ENCODE measurements at places on chromosomes 12 and 14.
A peak's percentile ranks its signal among the peaks of the same experiment; 100 is the strongest.

DNA sequence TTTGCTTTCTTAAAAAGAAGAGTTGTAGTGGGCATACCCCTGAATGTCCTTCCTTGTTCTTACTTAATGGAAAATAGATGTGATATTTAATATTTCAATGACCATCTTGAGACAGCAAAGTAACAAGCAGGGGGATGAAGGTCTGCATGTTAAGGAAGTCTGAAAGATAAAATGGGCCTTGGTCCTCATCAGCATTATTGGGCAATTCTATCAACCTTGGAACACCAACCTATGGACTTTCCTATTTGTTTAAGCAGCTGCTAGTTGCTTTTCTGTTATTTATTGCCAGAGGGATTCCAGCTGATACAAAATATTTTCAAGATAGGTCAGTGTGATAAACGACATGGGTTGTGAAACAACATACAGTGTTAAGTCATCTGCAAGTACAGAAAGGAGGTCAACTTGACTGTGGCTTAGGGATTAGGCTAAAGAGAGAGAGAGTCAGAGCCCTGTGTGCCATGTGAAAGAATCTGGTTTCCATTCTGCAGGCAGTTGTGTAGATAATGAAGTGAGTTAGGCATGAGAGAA is 16.4 kb upstream of the A2M start:
- DNase-seq = no peak

DNA sequence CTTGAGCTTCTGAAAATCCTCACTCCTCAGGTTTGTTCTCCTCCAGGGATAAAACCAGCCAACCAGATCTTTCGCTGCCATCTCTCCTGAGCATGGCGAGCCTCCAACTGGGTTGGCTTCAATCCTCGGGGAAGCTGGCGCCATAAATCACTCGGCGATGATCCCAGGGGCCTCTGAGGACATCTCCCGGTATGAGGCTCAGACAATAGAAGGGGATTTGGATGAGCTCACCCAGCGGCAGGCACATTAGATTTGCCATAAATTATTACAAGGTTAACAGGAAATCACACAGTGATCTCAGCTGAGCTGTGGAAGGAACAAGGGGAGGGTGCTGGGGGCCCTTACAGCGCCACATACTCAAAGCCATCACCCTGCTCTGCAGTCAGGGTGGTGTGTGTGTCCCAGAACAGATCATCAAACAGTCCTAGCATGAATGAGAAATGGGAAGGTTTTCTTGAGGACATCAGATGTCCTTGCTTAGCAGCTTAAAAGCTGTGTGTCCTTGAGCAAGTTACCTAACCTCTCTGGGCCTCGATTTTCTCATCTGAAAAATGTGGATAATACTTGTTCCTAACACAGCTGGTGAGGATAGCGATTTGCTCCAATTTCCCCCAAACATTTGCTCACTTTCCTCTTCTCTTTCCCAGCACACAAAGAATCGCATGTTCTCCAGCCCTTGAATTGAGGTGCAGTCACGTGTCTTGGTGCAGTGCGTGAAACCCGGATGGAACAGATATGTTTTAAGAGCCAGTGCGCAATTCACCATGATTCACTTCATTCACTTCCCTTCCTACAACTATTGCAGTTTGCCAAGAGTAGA is 142.8 kb downstream of the SCARB1 start:
- no peak for DNase-seq

DNA sequence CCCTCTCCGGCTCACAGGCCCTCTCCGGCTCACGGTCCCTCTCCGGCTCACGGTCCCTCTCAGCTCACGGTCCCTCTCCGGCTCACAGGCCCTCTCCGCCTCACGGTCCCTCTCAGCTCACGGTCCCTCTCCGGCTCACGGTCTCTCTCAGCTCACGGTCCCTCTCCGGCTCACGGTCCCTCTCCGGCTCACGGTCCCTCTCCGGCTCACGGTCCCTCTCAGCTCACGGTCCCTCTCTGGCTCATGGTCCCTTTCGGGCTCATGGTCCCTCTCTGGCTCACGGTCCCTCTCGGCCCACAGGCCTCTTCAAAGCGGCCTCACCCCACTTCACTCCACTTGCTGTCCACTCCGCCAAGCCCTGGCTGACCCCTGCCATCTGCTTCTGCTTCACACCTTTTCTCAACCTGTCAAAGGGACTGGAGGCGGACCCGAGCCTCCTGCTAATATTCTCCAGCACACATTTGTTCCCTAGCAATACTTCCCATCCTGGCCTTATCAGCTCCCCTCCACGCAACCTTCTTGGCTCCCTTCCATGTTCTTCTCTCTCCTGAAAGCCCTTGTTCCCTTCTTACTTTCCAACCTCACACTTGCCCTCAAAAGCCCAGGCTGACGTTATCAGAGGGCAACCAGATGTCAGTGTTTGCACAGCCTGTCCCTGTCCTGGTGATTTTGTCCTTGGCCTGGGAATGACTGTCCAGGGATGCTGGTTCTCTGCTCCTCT is 176.7 kb downstream of the CALM1 start:
- DNase-seq = no peak

DNA sequence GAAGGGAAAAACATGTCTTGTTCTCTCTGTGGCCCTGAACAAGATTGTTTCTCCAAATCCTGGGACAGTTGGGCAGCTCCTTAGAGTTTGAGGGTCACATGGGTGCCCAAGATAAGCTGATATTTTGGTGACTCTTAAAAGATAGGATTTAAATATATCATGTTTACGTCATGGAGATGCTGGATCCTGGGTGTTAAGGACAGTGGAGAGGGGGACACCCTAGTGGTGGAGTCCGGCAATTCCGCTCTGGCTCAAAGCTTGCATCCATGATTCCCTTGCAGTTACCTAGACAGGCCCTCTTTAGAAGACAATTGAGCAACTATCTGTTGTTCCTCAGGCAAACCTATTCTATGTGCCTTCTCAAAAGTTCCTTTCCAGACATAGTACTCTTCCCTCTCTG is 101.8 kb downstream of the CMKLR1 start:
- no peak for DNase-seq

- no peak for DNase-seq
These were observed 293.8 kb downstream of the NOVA1 start for GRCh38 chr14:26304056-26304455.

- no peak for DNase-seq
These were observed 2.3 kb downstream of the KSR2 start for GRCh38 chr12:117966511-117966910.

GRCh38 chr14:103509864-103510723 is 12.5 kb downstream of the CKB start:
- DNase-seq = no peak

DNA sequence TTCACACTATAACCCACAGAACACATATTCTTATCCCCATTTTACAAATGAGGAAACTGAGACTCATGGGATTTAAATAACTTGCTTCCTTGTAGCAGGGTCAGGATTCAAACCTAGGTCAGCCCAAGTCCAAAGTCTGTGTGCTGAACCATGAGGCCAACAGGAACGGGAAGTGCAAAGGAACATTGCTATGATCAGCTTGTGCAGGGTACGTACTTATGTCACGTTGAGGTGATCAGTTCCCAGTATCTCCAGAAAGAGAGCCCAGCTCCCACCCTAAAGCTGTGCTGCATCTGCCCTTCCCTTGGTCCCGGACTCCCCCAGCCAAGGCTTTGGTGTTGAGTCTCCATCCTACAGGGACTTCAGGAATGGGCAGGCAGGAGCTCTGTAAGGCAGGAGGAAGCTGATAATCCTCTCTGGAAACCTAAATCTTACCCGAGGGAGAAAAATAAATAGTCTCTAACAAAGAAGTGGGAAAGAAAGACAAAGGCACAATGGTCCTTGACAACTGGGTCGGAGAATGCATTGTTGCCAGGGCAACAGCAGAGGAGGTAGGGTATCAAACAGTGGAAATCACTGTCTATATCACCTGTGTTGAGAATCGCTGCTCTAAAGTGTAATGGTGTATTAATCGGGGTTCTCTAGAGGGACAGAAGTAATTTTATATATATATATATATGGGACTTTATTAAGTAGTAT is 82.5 kb upstream of the FICD start:
- no peak for DNase-seq

- no peak for DNase-seq
These were observed 8.7 kb downstream of the WNT1 start for GRCh38 chr12:48986720-48987291.

- no peak for DNase-seq
These were observed 115.0 kb downstream of the TMEM260 start for GRCh38 chr14:56694609-56695008.

- DNase-seq = peak; percentile 48
These were observed 662 bp upstream of the ATP2A2 start for GRCh38 chr12:110280392-110280778.

- DNase-seq = peak; percentile 30
These were observed 18.5 kb downstream of the NCOR2 start for GRCh38 chr12:124548854-124549378.

DNA sequence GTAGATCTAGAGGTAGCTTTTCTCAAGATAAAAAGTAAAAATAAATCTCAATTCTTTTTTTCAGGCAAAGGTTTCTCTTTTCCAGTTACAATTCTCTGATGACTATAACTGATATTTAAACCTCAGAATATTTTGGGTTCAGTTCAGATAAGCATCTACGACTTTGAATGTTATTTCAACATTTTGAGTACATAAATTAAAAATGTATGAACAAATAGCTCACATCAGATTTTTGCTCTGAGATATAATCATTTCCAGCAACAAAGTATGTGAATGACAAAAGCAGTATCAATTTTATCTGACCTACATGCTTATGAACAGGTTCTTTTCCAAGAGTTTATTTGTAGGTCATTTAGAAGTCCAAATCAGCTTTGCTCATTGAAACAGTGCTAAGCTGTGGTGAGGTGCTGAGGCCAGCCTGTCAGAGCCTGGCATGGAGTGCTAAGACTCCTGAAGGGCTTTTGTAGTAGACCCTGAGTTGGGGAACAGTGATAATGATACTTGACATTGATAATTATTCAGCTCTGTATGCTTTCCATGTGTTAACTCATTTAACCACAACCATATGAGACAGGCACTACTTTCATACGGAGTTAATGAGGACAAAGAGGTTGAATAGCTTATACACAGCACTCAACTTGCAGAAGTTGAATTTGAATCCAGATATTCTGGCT is 205.0 kb upstream of the DCN start:
- no peak for DNase-seq

- DNase-seq = no peak
These were observed 4.4 kb downstream of the SLC8B1 start for GRCh38 chr12:113330505-113330904.

DNA sequence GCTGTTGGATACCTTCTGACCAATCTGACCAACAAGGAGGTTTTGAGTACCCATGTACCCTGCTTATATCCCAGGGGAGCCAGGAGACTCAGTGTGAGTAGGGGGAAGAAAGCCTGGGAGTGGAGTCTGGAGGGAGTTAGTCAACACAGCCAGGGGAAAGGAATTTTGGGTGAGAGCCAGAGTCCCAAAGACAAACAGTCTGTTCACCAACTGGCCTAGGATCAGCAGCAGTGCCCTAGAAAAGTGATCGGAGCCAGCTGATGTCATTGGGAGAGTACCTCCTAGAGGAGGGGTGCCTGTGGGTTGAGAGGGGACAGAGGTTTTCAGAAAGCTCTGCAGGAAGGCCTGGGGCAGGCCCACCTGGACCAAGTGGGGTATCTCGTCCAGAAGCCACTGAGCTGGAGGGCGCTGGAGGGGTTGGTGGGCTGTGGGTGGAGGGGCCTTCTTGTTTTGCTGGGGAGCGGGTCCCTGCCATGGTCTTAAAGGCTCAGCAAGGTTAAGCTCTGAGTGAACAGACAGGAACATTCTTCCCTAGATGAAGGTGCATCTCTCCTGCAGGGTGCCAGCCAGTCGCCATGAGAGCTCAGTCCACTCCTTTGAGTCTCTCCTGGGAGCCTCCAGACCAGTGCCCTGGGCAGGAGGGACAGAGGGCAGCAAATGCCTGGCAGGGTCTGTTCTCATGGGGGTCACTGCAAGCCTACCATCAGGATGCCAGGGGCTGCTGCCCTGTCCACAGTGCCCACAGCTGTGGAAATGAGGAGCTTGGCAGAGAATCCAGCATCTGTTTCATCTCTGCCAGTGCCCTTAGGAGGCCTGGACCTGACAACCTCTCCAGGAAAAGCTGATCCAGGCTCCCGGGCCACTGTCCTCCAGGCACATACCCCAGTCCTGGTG is 63.6 kb downstream of the CHGA start:
- DNase-seq = no peak

DNA sequence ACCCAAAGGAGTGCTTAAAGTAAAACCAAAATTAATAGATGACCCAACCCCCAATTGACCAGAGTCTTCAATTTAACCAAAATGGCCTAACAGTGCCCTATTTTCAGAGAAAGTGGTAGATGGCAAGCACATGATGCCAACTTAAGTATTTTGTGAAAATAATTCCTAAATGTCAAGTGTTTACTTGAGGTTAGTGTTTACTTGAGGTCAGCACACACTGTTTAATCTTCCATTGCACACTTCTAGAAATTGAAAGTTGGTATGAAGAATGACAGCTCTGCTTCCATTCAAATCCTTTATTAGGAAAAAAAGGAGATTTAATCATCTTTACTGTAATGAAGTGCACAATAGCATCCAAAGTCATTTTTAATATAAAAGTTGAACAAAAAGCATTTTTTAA is 25.9 kb upstream of the CAND1 start:
- DNase-seq = no peak

- no peak for DNase-seq
These were observed 430.1 kb downstream of the AEBP2 start for GRCh38 chr12:19869413-19869812.

DNA sequence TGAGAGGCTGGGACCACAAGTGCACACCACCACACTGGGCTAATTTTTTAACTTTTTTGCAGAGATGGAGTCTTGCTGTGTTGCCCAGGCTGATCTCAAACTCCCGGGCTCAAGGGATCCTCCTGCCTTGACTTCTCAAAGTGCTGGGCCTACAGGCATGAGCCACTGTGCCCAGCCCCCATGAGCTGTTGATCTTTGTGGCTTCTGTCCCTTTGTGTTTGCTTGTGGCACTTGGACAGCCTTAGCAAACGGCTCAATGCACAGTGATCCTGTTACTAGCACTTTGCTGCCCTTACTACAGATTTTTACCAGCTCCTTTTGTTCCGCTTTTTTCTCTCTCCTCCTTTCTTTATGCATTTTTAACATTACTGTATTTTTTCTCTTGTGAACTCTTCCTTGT is 25.3 kb upstream of the EVL start:
- no peak for DNase-seq

DNA sequence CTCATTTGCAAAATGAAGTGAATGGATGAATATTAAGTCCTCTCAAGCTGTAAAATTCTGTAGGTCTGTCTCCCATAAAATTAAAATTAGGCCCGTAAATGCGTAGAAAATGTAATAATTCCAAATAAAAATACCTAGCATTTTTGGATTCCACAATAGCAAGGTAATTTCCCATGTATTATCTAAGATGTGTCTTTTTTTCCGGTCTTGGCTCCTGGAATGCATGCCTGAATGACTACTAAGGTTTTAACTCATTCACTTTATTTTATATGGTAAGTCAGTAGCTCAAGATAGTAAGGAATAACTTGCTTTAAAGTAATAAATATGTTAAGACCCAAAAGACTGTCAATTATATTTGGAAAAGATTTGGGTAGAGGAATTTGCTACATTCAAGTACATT is 11.1 kb downstream of the TXNRD1 start:
- no peak for DNase-seq

Data from CD4-positive, alpha-beta T cell treated with Interferon alpha-2 for 1 hour (primary cell).